ENCODE measurements at places on chromosomes 2 and 18. TPM values are rescaled to one million over a fixed set of nuclear protein-coding genes. Genes with fewer than 3 reads are reported as not detected.
A peak's percentile ranks its signal among the peaks of the same experiment; 100 is the strongest.

- DNase-seq: peak; percentile 87
Observed at GRCh38 chr2:238426568-238427434, at the start of gene ASB1. Gene ASB1 (plus strand): TSS chr2:238426927. CDS start chr2:238427071, 144 bp downstream.

- no peak for DNase-seq
Observed at GRCh38 chr2:64681479-64681967, 27.8 kb upstream of the SERTAD2 start.

GRCh38 chr2:113675875-113676274 lies 48.8 kb downstream of the RABL2A start:
- no peak for DNase-seq

GRCh38 chr2:142870526-142870925 lies 6.9 kb upstream of the KYNU start:
- DNase-seq: no peak

DNA sequence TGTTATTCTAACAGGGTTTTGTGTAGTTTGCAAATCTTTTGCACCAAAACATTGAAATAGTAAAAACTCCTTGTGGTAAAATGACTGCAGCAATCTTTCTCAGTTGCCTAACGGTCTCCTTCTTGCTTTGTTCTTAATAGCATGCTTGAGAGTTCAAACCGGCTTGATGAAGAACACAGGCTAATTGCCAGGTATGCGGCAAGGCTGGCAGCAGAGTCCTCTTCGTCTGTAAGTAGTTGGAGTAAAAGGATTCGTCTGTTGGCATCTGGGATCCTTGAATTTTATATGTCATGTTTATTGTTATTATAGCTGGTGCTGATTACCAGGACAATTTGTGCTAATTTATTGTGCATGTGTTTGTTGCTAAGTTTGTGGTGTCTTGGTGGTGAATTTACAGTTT lies 138.1 kb downstream of the DTNA start:
- no peak for DNase-seq

DNA sequence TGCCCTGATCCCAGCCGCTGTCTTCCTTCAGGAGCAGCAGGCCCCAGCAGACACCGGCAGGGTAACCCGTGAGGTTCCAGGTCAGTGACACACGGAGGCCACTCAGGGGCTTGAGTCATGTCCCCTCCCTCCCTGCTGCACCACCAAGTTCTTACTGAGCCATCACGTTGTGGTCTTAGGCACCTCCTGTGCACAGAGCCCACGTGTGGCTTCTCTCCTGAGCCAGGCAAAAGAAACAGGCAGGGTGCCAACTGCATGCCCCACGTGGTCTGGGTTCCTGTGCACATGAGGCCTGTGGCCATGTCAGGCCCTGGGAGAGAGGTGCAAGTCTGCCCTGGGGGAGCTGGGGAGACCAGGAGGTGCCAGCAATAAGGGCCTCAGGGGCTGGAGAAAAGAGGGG lies 264.8 kb downstream of the KLHL29 start:
- DNase-seq: no peak

- no peak for DNase-seq
Observed at GRCh38 chr2:200765995-200766660, 45.6 kb upstream of the BZW1 start.

DNA sequence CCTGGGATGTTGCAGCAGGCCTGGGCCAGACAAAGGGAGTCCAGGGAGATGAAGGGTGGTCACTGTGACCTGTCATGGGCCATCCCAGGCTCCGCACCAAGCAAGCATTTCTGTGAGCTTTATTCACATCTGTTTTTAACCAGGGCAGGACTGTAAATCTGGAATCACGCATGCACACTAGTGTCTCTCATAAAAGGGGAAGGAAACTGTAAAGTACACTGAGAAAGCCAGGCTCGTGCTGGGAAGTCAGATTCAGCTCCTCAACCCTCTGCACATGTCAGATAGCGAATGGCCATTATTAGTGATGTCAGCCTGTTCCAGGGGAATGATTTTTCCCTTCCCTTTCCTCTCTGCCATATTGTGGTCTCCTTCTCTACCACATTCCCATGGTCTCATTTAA lies 818.6 kb upstream of the RAB6C start:
- no peak for DNase-seq

DNA sequence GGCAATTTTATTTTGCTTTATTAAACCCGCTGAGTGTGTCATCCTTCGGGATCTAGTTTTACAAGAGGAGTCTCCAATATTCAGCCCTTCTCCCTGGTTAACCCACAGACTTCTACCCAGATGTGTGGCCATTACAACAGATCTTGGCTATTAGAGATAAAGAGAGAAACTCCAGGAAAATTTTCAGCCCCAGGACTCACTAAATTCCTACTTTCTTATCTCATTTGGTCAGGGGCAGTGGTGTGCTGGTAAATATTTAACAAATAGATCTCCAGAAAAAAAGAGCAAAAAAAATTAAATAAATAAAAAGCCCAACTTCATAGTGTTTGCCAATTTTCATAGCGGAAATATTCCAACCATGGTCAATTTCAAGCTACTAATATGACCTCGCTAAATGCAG lies 168.4 kb downstream of the RND3 start:
- DNase-seq: no peak

DNA sequence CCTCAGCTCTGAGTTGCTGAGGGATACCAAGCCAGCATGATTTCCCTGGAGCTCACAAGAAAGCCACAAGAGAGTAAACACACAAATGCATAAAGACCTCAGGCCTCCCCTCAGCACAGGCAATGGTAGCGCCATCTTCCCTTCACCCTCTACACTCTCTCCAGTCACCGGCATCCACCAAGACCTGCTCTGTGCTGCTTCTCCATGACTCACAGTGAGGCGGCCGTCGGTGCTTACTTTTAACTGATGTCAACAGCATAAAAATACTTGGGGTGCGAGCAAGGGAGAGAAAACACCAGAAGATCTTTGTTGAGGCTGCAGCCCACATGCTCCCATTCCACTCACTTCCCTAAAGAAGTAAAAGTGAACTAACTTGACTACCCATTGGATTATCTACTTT lies 46.7 kb downstream of the L3MBTL4 start:
- DNase-seq: no peak

GRCh38 chr2:107808959-107809358 lies 17.7 kb upstream of the RGPD4 start:
- no peak for DNase-seq

- DNase-seq: no peak
Observed at GRCh38 chr2:13550285-13551231, 833.8 kb downstream of the TRIB2 start.

GRCh38 chr2:9585486-9585885 lies 29.9 kb upstream of the ADAM17 start:
- DNase-seq: no peak

GRCh38 chr2:96804986-96805385 lies 11.1 kb upstream of the CNNM3 start:
- no peak for DNase-seq

- no peak for DNase-seq
Observed at GRCh38 chr2:75707901-75708300, 2.8 kb downstream of the GCFC2 start.

DNA sequence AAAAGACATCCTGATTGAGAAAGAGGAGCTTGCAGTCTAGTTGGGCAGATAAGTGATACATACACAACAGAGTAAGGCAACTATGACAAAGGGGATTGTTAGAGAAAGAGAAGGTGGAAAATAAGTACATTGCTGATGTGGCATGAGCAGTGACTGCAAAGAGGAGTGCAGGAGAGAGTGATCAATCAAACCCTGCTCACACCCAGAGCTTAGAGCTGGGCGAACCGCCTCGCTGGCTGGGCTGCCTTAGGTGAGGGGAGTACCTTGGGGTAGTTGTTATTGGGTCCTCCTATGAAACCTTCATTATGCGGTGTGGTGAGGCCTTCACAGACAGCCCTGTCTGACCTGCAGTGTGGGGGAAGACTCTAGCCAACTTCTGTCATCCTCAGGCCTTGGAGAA lies 161.7 kb downstream of the FHOD3 start:
- no peak for DNase-seq

DNA sequence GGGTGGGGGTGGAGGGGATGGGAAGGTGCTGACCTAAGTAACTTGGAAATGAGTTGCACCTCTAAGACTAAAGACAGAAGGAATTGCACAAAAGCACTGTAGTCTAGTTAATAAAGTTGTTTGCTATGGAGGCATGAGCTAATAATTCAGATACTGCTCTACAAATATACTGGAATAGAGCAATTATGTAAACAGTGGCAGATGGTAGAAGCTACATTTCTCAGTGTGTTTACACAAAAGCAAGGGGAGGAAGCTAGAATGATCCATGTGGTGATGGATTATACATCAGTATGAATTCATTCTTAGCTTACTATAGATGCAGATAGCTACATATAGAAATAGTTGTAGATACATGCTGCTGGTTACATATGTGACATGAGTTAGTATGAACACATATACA lies 27.6 kb upstream of the UBE2F start:
- DNase-seq: no peak

DNA sequence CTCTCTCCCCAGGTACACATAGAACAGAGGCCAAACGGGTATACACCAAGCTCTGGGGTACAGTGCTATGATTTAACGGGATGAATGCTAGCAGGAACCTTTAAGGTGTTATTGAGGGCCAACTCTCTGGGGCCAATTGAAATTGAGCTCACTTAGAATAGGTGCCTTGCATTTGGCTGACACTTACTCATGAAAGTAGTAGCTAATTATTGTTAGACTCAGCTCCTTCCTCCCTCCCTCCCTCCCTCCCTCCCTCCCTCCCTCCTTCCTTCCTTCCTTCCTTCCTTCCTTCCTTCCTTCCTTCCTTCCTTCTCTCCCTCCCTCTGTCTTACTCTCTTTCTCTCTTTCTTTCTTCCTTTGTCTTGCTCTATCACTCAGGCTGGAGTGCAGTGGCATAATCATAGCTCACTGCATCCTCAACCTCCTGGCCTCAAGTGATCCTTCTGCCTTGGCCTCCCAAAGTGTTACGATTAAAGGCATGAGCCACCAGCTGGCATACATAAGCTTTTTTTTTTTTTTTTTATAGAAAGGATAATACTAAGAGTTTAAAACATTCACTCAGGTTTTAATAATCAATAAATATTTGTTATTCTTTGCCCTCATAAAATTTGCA lies 95.7 kb downstream of the TTC27 start:
- no peak for DNase-seq

- no peak for DNase-seq
Observed at GRCh38 chr18:23998820-23999219, 15.7 kb upstream of the TTC39C start.

GRCh38 chr2:35873921-35874320 lies 481.7 kb upstream of the CRIM1 start:
- DNase-seq: no peak

GRCh38 chr2:229268626-229269025 lies 2.5 kb downstream of the PID1 start:
- no peak for DNase-seq

DNA sequence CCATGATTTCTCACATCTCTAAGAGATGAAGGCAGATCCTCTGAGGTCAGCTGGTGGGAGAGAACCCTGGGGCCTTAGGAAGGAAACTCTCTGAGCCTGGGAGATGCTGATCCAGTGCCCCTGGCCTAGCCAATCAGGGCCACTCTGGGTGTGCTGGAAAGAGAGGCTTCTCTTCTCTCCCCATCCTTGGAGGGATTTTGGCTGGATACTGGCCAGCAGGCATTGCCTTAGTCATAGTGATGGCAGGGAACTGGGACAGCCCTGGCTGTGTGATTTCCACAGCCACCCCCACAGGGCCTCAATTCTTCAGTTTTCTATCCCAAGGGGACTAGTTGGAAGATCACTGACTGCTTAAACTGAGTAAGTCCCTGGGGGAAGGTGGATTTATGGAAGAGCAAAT lies 26.6 kb upstream of the PLB1 start:
- DNase-seq: no peak

- DNase-seq: no peak
Observed at GRCh38 chr2:177211576-177212105, 953 bp upstream of the HNRNPA3 start.

- no peak for DNase-seq
Observed at GRCh38 chr2:106868275-106868674, 17.7 kb downstream of the ST6GAL2 start.

DNA sequence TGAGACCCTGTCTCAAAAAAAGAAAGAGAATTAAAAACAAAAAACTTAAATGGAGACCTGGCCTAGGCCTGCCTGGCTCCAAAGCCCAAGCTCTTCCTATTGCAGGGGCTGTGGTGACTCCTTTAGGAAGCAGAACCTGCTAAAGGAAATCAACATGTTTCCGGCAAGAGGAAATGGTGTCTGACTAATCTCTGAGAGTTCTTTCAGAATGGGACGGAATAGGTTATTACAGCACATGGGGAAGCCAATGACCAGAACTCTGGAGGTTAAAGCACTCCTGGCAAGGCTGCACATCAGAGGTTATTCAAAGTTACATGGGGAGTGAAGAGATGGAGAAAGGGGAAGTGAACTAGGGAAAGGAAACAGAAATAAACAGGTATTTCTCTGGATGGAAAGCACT lies 21.4 kb downstream of the KIF3C start:
- DNase-seq: no peak

- no peak for DNase-seq
Observed at GRCh38 chr2:219620546-219620945, 6.9 kb upstream of the SLC4A3 start.

DNA sequence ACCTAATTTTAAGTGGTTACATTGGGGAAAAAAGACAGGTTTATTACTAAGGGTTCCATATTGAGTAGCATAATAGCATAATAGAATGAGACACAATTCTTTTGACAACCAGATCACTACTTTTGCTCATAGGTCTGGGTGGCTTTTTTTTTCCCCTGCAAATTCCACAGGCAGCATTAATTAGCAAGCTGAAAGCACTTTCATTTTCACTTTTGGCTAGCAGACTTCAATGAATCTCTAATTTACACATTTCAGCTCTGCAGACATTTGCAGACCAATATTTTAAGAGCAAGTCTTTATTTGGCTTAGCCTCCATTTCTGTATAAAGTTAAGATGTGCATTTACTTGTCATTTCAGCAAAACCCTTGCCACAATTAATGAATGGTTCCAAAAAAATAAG lies 185.5 kb downstream of the NOL4 start:
- DNase-seq: no peak

BOK gene
- 108 TPM for total RNA-seq

CREG2 gene
- 4.2 TPM for total RNA-seq

EVA1A gene
- 10.8 TPM for total RNA-seq

GAL3ST2 gene
- 0.19 TPM for total RNA-seq

MYCN gene
- 24.6 TPM for total RNA-seq

EML6 gene
- total RNA-seq: 8.1 TPM

KCNE4 gene
- 2.5 TPM for total RNA-seq

NGEF gene
- 20.7 TPM for total RNA-seq

UGT1A7 gene
- total RNA-seq: not detected

PLCL1 gene
- total RNA-seq: 2.0 TPM

KIAA2012 gene
- total RNA-seq: 1.3 TPM

SLC19A3 gene
- 6.4 TPM for total RNA-seq

GNLY gene
- total RNA-seq: not detected

CCDC85A gene
- total RNA-seq: 5.4 TPM

MC5R gene
- total RNA-seq: not detected

Data from type B pancreatic cell (in vitro differentiated cells).